ENCODE measurements at places on chromosomes 1 and 21.
A peak's percentile ranks its signal among the peaks of the same experiment; 100 is the strongest.

GRCh38 chr1:167412920-167413319 lies 105.4 kb downstream of the CD247 start:
- no peak for DNase-seq

GRCh38 chr21:7947422-7947821 lies 2574.0 kb upstream of the TPTE start:
- DNase-seq: no peak

DNA sequence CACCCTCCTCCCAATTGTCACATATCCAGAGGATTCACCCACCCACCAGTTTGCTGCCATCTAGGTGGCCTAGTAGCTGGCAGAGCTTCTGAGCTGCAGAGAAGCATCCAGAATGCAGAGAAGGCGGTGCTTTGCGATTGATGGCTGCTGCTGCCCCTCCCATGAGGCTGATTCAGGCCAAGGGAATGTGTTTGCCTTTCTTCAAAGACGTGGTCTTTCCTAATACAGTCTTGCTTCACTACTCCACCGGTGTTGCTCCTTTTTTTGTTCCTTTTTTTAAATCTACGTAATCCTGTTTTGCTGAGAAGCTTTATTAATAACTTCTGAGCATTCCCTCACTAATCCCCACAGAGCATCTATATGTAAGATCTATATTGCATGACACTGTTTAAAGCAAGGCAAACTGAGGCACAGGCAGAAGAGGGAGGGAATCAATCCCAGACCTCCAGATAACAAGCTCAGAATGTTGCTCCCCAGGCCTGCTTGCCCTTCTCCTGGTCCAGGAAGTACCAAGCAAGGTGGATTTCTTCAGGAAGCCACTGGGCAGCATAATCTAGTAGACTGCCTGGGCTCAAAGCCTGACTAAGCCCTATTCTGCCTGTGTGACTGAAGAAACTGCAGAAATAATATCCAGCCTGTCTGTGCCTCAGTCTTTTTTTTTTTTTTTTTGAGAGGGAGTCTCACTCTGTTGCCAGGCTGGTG lies 275.5 kb upstream of the FMN2 start:
- no peak for DNase-seq

DNA sequence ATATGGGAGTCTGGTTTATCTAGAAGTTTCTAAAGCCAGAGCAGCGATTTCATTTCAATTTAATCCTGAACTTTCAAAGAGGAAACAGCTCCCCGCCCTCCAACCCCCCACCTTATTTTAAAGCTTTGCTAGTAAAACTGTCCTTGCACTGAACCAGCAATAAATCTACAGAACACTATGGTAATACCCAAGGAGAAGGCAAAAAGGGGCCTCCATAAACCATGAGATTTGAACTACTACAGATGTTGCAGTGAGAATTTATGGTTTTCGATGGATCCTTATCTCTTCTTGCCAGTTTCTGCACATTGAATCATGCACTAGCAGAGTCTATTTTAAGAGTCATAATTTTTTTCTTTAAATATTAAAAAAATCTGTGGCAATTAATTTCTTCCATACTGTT lies 64.8 kb upstream of the BEND5 start:
- no peak for DNase-seq

GRCh38 chr1:34851431-34852105 lies 8.0 kb downstream of the SMIM12 start:
- DNase-seq: no peak

DNA sequence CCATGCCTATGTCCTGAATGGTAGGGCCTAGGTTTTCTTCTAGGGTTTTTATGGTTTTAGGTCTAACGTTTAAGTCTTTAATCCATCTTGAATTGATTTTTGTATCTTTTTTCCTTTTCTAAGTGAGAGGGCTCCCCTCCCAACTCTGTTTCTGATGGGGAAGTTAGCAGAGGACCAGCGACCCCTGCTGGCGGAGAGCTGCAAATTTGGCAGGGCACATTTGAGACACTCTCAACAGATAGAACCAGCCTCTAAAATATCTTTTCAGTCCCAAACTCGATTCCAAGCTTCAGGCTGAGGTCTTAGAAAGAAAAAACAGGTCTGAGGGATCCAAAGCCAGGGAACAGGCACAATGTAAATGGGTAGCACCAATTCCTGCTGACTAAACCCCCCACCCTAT lies 32.5 kb downstream of the LRRC3 start:
- no peak for DNase-seq

GRCh38 chr1:173914366-173914871 lies 2.7 kb downstream of the SERPINC1 start:
- no peak for DNase-seq

GRCh38 chr1:225882694-225883615 lies 775 bp upstream of the TMEM63A start:
- DNase-seq: no peak

DNA sequence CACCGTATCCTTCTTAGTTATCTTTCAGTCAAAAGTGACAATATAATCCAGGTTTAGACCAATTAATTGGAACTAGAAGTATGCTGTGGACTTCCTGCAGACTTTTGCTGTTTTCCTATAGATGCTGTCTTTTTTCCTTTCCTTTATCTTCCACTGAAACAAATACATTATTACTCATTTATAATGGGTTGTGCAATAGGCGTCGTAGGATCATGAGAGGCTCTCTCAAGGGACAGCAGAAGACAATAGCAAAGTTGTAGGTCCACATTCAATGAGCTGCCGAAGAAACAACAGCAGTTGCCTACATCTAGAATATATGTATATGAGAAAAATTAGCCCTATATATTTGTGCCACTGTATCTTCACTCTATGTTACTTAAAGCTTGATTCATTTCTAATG lies 371.6 kb downstream of the AMY1C start:
- no peak for DNase-seq

DNA sequence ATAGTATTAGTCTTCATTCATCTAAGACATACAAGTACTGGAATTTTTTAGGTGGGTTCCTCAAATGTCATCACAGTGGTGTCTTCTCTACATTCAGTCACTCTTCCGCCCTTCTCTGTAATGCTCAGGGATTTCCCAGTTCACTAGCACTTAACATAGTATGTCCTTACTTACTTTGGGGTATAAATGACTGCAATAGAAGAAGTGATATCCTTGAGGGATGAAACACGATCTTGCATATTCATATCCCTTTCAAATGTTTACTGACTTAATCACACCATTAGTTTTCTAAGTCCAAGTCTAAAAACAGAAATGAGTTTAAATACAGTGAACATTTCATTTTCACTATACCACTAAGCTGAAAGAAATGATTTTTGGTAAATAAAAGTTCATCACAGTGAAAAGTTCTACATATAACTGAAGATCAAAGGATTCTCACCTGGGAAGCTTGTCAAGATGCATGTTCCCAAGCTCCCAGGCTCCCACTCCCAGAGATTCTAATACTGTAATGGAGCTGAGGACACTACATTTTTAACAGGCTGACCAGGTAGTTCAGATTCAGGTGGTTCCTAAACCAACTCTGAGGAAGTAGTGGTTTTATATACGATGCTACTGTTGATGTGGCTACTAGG lies 29.7 kb downstream of the MRPL39 start:
- DNase-seq: no peak

- DNase-seq: peak; percentile 68
Observed at GRCh38 chr1:44652445-44653106, 21.7 kb downstream of the TMEM53 start.

DNA sequence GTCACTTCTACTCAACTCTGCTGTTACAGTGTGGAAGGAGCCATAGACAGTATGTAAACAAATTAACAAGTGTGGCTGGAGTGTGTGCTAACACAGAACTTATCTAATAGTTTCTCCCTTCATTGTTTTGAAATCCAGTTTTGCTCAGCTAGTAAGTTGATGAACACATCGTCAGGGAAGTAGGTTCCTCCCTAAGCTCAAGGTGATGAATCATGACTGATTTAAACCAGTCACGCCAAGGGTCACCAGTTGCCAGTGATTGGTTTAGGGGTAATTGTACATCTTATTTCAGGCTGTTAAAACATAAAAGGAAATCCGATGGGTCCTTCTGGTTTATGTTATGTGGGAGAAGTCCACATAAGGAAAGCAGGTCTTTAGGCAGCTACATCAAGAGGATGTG lies 97.0 kb upstream of the CHODL start:
- DNase-seq: no peak

DNA sequence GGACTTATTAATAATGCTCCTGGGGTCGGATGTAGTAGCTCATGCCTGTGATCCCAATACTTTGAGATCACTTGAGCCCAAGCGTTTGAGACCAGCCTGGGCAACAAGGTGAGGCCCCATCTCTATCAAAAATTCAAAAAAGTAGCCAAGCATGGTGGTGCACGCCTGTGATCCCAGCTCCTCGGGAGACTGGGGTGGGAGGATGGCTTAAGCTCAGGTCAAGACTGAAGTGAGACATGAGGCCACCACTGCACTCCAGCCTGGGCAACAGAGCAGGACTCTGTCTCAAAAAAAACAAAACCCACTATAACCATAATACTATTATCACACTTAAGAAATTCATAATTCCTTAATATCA lies 1.6 kb upstream of the DEGS1 start:
- DNase-seq: no peak

- no peak for DNase-seq
Observed at GRCh38 chr1:226820941-226821718, 49.3 kb upstream of the PSEN2 start.

DNA sequence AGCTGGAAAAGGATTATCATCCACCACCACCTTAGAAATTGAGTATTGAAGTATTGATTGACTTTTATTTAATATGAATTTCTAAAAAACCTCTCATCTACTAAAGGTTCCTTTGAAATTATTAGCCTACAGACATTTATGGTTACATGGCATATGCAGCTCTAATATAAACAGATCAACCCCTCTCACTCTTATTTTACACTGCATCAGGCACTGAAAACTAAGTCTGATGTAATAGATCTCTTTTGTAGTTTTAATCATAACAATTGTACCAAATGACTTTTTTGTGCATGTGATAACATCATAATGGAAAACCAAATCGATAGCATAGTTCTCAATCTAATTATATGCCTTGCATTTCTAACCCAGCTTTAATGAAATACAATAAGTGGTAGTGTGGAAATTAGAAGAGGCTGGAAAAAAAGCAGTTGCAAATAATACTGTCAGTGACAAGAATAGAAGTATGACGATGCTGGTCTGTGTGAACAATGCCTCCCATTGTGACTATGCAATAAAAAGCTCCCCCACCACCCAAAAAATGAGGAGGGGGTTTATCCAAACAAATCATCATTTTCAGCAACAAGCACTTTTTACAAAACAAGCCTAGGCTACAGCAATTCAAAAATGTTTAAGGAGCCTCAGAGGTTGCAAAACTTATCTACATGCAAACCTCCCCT lies 426.5 kb upstream of the NFIA start:
- no peak for DNase-seq

DNA sequence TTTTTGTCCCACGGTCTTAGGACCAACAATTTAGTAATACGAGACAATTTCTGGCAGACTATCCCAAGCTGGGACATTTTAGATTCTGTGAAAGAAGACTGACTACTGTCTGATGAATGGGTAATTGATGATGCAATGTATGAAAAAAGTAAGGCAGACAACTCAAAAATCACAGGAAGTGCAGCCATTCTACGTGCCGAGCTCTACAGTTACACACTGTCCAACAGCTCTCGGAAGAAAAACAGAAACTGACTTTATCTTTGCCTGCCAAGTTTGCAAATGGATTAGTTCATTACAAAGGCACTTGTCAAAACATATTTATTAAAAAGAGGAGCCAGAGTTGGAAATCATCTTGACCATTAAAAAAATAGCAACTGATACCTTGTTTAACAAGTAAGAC lies 31.3 kb downstream of the ZBTB8B start:
- no peak for DNase-seq

DNA sequence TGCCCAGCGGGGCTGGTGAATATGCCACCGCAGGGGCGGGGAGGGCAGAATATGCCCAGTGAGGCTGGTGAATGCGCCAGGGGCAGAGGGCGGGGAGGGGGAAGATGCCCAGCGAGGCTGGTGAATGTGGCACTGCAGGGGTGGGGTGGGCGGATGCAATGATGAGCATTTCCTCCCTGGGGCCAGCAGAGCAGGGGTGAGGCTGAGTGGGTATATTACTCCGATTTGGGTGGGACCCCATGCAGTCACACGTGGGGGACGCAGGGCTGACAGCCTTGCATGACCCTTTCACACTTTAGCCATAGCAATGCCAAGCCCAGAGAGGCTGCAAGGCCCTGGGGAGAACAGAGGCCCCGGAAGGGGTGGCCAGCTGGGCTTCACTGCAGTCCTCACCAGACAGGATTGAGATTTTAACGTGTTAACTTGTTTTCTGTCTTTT lies 9.3 kb upstream of the SLX9 start:
- no peak for DNase-seq

- DNase-seq: no peak
Observed at GRCh38 chr1:3016641-3017439, 4.4 kb upstream of the ACTRT2 start.

DNA sequence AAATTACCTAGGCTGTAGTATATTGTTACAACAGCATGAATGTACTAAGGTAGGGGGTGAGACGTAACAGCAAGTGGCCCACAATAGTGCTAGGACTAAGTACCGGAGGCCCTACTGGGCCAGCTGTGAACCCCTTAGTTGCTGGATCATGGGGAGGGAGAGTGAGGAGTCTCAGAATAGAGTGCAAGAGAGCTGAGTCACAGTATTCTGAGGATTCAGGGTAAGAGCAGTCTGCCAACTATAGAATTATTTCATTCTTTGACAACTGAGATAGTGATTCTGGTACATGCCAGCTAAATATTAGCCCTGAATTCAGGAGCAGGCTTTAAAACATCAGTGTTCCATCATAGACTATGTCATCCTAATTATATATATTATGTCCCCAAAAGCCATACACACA lies 218.7 kb downstream of the TM2D1 start:
- DNase-seq: no peak

DNA sequence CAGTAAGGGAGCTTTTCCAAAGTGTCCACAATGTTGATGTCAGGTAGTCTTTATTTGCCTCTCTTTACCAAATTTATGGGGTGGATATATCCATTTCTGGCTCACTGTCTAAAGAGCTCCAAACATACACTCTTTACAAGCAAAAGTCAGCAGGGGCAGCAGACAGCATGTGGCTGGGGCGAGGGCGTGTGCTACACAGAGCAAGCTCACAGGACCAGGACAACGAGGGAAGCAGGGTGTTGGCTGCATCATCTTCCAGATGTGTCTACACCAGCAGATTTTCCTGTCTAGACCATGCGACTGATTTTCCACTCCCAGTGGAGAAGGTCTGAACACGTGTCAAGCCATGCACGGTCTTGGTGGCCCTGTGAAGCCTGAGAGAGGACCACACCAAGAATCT lies 123.8 kb downstream of the TRABD2B start:
- no peak for DNase-seq

DNA sequence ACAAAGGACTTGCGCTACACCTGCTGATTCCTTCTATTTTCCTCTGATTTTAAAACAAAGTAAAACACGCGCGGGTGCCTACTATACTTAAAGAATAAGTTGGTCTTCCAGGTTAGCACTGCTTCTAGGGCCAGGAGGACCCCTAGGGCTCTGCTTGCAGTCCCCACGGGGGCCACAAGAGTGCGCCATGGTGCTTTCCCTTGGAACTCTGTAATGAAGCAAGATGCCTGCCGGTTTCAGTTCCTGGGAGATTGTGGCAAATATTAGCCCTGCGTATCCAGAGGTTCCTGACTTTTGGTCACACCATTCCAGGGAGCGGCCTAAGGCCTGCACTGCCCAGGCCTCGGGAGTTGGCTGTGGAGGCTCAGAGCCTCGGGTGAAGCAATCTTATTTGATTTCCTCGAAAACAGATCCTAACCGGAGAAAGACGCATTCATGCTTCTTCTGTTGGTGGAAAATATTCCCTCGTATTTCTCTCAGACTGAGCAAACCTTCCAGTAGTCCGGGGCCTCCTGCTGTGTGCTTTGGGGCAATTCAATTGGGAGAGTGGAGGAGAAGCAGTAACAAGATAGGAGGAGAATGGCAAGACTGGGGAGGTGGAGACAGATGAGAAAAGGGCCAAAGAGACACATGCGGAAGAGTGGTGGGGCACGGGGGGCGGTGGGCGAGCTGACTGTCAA lies 25.3 kb downstream of the ADAM30 start:
- peak; percentile 23 for DNase-seq
